ENCODE measurements at places on chromosomes 2 and 18.

GRCh38 chr2:236090027-236090382 is 78.2 kb downstream of the GBX2 start:
- DNase-seq: no peak

DNA sequence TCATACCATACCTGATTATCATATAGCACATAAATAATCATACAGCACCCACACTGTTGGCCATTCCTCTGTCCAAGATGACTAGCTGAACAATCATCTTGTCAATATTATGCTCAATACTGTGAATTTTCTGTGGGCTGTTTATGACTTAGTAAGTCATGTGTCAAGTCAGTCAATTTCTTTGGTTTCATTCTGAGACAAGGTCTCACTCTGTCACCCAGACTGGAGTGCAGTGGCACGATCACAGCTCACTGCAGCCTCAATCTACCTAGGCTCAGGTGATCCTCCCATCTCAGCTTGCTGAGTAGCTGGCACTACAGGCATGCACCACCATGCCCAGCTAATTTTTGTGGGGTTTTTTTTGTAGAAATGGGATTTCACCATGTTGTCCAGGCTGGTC is 5.7 kb downstream of the MCM6 start:
- no peak for DNase-seq

GRCh38 chr2:100142393-100142792 is at the start of gene AFF3:
Gene AFF3 (minus strand): TSS chr2:100142590. CDS start chr2:100104454, 38,136 bp downstream.
- no peak for DNase-seq

DNA sequence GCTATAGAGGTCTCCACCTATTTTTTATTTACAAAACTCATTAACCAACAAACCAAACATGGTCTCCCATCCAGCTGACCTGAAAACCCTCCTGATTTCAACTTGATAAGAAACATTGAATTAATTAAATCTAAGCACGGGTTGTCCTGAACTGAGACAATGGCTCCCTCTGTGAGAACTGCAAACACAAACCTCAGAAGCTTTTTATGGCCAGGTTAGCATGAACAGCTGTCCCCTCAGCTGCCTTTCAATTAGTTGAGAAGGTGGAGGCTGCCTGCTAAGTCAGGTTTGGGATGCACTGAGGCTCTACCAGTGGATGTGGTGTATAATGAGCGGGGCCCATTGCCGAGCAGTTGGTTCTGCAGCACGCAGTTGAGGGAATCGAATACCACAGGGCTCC is 258.5 kb upstream of the DDX18 start:
- DNase-seq: no peak

GRCh38 chr2:9678544-9678943 is 47.7 kb upstream of the YWHAQ start:
- no peak for DNase-seq

GRCh38 chr18:74163019-74163660 is 14.8 kb downstream of the TIMM21 start:
- DNase-seq: no peak

DNA sequence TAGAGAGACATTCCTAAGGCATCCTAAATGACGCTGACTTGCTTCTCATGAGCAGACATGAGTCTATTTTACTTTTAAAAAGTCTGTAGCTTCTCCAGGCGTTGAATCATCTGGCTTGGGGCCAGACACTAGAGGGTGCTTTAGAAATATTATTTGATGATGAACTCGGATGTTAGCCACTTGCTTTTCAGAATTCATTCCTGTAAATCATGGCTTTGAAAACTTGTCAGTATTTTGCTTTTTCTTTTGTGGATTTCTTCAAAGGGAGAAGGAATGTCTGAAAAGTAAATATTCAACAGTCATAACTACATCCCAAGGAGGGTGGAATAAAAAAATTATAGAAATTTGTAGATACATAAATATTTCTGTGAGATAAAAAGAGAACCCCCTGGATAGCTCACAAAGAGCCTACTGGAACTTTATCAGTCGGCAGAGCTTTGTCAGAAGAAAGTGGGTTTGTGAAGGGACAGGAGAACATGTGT is 370.8 kb downstream of the OSR1 start:
- peak; percentile 99 for DNase-seq

DNA sequence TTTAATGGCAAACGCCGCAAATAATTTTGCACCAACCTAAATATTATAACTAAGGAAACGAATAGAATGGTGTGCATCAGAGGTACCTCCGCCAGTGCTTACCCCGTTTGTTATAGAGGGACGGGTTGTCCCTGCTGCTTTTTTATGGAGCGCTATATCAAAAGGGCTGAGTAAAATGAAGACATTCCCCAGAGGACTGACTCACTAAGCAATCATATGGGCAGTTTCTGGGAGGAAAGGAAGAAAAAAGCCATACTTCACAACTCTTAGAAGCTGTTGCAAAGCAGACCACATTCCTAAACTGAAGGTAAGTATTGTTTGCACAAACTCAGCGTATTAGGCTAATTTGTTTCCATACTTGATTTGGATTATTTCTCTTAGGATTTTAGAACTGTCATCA is 12.9 kb downstream of the ID2 start:
- peak; percentile 76 for DNase-seq

GRCh38 chr2:45300026-45300750 is 290.9 kb upstream of the SIX2 start:
- DNase-seq: no peak

- peak; percentile 10 for DNase-seq
Observed at GRCh38 chr18:47968721-47969120, 38.3 kb upstream of the SMAD2 start.

- no peak for DNase-seq
Observed at GRCh38 chr2:70697603-70698383, 70.2 kb downstream of the ADD2 start.

GRCh38 chr18:23453680-23454058 is 582 bp downstream of the RIOK3 start:
- DNase-seq: peak; percentile 9

DNA sequence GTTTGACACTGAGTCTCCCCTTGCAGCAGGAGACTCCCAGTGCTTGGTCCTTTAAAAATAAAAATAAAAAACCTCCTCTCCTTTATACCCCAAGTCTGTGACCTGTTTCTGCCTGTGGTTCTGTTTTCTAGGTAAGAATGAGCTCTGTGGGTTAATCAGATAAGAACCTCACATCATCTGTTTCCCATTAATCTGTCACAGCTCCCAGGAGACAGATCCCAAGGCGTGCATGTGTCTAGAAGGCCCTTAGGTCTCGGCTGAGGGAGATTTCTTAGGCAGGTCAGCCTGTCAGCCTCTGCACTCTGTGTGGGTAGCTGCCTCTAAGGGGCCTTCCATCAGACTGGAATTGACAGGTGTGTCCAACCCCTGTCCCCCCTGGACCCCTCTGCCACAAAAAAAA is 80.7 kb downstream of the FHOD3 start:
- DNase-seq: no peak

DNA sequence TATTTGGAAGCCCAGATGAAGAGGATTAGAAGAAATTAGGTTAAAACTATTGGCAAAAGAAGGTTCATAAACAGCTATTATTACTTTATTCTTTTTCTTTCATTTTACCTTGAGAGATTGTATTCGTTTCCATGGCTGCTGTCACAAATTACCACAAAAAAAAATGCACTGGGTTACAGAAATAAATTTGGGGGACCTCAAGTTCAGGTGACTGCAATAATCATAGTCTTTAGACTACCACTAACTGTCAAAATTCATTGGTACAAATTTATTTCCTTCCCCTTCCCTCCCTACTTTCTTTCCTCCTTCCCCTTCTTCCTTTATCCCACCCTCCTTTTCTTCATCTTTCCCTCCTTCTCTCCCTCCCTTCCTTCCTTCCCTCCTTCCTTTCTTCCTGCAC is 217.8 kb upstream of the PIK3C3 start:
- no peak for DNase-seq

GRCh38 chr2:120878970-120879369 is 143.3 kb downstream of the GLI2 start:
- DNase-seq: no peak

GRCh38 chr2:176885001-176885643 is 327.5 kb upstream of the HNRNPA3 start:
- DNase-seq: no peak

DNA sequence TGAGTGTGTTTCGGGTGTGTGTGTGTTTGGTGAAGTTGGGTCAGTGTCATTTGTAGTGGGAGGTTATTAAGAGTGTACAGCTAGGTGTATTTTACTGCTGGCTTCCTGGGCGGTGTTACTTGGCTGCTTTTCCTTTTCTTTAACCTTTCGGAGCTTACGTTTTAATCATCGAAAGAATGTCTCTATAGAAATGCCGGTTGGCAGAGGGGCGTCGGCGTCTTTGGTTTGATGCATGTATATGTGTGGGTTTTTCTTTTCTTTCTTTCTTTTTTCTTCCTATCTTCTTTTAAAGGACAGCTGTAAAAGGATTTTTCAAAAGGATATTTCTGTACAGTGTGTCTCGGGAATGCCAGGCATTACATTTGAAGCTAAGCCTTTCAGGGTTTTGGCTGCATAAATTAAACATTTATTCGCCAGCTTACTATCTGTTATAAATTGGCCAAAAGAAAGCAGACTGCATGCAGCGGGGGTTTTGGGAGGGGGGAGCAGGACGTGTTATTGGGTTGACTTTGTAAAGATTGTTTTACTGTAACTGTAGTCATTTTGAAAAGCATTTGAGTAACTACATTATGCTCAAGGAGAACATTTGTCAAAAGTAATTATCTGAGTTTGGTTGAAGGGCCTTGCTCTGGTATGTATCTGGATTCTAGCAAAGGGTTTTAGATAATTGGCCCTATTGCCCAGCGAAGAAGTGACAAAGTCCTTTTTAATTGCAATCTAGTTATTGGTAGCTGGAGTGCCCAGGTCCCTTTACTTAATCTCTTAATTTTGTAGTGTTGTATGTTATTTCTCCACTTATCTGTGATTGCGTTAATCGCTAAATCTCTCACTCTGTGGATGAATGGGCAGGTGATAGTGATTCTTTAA is 1.6 kb downstream of the ASXL3 start:
- no peak for DNase-seq

DNA sequence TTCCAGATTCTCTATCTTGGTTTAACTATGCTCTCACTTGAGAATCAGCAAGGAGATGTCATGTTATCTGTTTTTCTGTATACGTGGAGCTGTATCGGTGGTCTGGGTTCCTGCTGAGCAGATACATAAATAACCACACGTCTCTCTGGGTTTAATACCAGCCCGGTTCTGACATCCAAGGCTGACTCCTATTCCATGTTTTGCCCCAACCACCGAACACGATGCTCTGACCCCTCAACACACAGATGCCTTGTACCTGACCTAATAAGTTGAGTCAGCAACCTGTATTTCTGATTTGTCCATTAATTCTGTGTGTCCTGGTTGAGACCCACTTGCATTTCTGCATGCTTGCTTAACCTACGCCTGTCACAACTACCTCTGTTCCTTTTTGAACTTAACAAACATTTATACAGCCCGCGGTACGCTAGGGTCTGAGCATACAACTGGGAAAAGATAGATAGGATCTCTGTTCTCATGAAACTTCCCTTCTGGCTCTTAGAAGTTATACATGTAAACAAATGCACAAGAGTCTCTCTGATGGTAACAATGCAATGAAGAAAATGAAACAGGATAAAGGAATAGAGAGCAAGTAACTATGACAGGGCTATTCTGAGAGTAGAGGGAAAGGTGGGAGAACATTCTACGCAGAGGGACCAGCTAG is 480.4 kb downstream of the PARD3B start:
- no peak for DNase-seq

GRCh38 chr2:98935777-98936352 is at the start of gene CRACDL:
Gene CRACDL (minus strand): TSS chr2:98936225. CDS start chr2:98846800, 89,425 bp downstream.
- no peak for DNase-seq

DNA sequence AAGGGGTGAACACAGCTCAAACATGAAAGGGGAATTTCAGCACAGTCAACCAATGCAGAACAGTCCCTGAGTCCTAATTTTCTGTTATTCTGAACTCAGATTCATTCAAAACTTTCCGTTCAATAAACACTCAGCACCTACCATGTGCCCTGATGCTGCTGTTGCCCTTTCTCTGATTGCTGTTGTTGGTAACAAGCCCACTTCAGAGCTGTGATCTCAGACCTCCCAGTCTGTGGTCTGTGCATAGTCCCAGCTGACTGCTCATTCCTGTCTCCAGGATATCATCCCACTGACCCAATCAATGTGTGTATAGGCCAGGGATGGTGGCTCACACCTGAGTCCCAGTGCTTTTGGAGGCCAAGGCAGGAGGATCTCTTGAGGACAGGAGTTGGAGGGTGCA is 82.7 kb upstream of the SLC35G4 start:
- DNase-seq: no peak

- DNase-seq: no peak
Observed at GRCh38 chr2:29233428-29233827, 118.2 kb downstream of the CLIP4 start.

GRCh38 chr2:159108181-159108893 is 139.9 kb downstream of the TANC1 start:
- no peak for DNase-seq

GRCh38 chr2:237097326-237097910 is 11.7 kb downstream of the COPS8 start:
- no peak for DNase-seq

DNA sequence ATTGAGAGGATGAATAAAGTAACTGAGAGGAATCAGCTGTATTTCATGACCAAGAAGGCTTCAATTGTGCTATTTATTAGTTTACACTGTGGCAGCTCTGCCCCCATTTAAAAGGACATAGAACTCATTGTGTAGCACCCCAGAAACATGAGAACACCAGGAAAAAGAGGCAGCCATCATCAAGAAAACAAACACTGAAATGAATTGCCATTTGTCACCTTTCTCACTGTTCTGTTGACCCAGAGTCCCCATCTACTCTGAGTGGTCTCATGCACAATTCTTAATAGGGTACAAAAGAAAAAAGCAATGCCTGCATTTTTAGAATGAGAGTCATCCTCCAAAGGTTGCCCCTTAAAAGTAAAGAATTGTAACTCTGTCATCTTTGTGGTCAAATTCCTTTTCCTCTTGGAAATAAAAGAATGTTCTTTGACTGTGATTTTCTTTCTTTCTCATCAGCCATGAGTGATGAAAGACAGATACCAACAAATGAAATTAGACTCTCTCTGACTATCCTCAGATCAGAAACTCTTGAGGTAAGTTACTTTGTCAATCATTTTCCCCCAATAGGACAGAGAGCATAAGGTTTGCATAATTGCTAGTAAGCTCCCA is 1941.9 kb upstream of the PIK3C3 start:
- DNase-seq: peak; percentile 64

- DNase-seq: no peak
Observed at GRCh38 chr2:12932192-12932591, 215.5 kb downstream of the TRIB2 start.

- DNase-seq: peak; percentile 88
Observed at GRCh38 chr18:44601447-44601846, 79.2 kb upstream of the SETBP1 start.

GRCh38 chr2:236273126-236273525 is 8.9 kb upstream of the ASB18 start:
- no peak for DNase-seq

All from fibroblast of upper back skin (primary cell).